AG20443 (cell line): ENCODE measurements at places on chromosomes 13 and 19.

DNA sequence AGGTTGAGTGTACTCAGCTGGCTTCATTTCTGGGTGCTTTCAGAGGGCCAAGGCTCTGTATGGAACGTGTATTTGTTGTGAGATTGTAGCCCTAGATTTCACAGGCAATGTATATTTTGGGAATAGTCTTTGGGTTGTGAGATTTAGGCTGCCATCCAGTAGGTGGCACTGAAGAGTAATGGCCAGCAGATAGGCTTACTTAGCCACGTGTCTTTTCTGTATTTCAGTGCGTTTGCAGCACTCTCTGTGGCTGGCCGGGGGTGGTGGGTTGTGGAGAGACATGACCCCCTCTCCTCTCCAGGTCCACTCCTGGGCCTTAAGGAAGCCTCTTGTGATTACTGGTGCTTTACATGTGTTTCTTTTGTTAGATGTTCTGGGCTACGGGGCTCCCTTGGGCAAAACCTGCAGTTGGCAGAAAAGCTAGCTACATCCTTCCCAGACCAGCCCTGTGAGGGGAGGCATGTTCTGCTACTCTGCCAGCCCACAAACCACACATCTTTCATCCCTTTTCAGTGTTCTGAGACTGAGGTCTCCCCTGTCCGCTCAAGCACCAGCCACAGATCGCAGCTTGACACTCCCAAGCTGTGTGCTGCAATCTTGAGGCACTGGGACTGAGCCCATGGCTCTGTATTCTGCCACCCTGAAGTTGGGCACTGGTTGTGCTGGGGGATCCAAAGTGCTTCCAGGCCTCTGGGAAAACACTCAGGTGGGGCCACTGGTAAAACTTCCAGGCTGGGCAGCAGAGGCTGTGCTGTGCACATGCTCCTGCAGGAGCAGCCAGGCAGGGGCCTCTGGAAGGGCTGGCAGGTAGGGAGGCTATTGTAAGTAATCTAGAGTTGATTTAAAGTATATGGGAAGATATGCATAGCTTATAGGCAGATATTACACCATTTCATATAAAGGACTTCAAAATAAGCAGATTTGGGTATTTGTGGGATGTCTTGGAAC, 1096.8 kb upstream of the PCDH20 start:
- peak; percentile 10 for DNase-seq

GRCh38 chr19:43462785-43463380, 2.5 kb downstream of the LYPD3 start:
- DNase-seq = no peak

- no peak for DNase-seq
Measured at GRCh38 chr19:14718522-14719116, 28.8 kb downstream of the ZNF333 start.

GRCh38 chr19:40466985-40467734, at the start of gene SPTBN4:
Gene SPTBN4 (plus strand): TSS chr19:40467001. CDS start chr19:40472622, 5,621 bp downstream.
- peak; percentile 61 for DNase-seq

DNA sequence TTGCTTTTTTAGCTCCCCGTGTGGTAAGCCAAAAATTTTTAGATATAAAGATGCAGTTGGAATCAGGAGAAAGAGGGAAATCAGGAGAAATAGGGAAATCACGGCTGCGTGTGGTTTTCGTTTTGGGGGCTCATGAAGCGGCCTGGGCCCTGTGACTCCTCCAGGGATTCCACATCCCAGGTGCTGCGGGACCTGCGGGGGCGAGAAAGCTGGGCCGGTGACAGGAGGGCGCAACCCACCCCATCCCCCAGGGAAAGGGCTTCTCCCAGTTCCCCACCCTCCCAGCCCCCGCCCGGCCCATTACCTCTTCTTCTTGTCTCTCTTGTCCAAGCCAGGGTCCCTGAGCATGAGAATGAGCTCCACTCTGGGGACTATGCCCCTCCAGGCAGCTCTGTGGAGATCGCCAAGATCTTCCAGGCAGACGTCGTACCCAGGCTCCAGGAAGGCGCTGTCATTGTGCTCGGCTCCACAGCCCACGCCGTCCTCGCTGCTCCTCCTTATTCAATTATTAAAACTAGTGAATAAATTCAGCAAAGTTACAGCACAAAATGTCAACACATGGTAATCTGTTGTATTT, 111.0 kb downstream of the MRPL57 start:
- no peak for DNase-seq

- no peak for DNase-seq
Measured at GRCh38 chr13:109740121-109740520, 46.3 kb downstream of the IRS2 start.

- no peak for DNase-seq
Measured at GRCh38 chr13:26474286-26474685, 83.2 kb upstream of the WASF3 start.

- DNase-seq = peak; percentile 85
Measured at GRCh38 chr19:7868671-7869452, 5.3 kb downstream of the PRR36 start.

DNA sequence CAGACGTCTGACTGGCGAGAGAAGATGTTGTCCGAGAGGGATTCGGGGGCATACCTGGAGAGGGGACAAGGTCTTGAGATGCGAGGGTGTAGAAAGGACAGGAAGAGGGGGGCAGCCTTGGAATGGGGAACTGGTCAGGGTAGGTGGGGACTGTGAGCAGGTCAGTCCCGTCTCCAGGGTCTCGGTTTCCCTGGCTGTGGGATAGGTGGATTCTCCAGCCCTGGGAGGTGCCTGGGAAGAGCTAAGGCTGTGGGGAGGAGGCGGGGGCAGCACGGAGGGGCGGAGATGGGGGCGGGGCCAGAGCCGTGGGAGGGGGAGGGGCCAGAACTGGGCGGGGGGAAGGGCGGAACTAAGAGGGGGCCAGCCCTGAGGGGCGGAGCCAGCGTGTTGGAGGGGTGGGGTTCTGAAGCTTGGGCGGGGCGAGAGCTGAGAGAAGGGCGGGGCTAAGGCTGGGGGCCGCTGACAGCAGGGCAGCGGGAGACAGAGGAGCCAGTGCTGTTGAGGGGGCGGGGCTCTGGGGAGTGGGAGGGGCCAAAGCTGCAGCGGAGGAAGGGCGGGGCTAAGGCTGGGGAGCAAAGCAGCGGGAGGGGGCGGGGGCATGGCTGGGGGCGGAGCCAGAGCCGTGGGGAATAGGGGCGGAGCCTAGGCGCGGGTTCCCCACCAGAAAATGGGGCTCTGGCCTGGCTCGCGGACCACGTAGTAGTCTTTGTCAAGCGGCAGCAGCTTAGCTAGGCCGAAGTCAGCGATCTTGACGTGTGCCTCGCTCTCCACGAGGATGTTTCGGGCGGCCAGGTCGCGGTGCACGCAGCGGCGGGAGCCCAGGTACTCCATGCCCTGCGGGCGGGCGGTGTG, 9.5 kb upstream of the INSL3 start:
- DNase-seq = peak; percentile 86

DNA sequence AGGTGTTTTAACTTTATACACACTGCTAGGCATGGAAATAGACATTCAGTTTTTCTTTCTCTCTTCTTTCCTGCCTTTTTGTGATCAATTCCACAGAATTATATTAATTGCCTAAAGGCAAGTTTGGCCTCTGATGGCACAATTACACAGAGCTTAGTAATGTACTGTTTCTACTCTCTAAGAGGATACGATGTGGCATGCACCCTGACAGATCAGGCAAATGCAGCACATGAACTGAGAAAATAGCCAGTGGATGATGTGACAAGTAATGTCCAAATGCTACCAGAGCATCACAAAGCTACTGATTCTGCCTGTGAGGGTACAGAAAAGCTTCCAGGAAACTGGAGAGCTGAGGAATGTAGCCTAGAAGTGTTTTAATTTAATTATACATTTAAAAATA, 233.8 kb upstream of the PRR20A start:
- DNase-seq = no peak

- DNase-seq = no peak
Measured at GRCh38 chr19:52034051-52034728, 6.0 kb upstream of the ZNF614 start.
